NCI-H187 (cell line): ENCODE measurements at places on chromosomes 2 and 18.

DNA sequence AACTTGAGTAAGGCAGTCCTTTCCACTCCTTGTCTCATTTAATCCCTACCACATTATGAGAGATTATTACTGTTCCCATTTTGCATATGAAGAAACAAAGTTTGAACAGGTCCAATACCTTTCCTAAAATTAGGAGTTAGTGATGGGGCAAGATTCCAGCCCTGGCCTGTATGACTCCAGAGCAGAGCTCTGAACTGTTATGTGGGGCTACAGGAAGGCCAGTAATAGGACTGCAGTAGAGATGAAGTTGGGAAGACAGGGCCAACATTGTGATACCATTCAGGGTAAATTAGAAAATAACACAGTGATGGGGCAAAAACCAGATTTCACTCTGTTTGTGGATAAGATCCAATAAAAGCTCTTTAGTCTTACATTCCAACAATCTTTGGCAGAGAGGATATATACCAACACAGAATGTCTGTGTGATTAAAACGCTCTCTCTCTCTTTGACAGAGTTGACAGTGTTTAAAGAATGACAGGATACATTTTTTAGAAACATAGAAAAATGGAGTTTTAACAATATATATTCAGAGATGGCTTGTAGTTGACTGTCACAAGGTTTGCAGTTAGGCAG lies 22.7 kb downstream of the KATNAL2 start:
- no peak for DNase-seq

DNA sequence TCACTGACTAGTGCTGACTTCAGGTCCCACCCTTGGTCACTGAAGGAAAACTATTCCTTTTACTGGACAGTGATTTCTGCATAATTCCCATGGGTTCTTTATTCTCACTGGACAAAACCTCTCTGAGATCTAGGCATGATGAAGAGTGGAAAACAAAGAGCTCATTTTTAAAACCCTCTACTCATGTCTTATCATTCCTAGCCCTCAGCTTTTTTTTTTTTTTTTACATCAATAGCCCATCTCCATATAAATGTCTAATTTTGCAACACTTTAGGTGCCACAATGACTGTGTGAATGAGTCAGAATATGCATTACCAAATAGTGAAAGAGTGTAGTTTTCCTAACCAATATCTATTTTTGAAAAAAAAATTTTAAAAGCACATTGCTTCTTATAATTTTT lies 74.8 kb downstream of the TCF4 start:
- DNase-seq, result no peak

- no peak for DNase-seq
These were observed at the start of gene CCDC102B for GRCh38 chr18:68797871-68798270. CCDC102B (plus strand) TSS chr18:68798080; CDS start chr18:68836764, 38,684 bp downstream.

DNA sequence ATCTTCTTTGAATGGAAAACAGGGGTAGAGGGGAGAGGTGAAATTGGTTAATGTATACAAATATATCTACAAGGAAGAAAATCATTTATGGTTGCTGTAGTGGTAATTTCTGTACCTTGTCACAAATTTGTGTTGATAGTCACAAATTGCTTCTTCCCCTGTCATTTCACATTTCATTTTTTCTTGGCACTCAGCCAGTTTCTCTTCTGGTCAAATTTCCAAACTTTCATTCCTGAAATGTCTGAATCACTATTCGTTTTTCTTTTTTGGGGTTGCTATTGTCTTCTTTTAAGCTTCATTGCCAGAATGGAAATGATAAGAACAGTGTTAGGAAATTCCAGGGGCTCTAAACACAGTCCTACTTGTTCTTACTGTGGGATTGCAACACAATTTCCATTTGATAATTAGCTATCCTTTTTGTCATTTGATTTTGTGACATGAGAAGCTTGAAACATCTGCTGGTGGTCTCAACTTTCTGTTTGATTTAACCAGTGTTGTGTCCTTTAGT lies 136.0 kb upstream of the GCFC2 start:
- DNase-seq, result no peak

GRCh38 chr2:25566694-25567093 lies 106.7 kb downstream of the DTNB start:
- DNase-seq, result no peak

- DNase-seq, result no peak
These were observed 454.9 kb upstream of the CHAC2 start for GRCh38 chr2:53312721-53313120.

- DNase-seq, result no peak
These were observed 347.3 kb downstream of the CMPK2 start for GRCh38 chr2:6518361-6518760.

DNA sequence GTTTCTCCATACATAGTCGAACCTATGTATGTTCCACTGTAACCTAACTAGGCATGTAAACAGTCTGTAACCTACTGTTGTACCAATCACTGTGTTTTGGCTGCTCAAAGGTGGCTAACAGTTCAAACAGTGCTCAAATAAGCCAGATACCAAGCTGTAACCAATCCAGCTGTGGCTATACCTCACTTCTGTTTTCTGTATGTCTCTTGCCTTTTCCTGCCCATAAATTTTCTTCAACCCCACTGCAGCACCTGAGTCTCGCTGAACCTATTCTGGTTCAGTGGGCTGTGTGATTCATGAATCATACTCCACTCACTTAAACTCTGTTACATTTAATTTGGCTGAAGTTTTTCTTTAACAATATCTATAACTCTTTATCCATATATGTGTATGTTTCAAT lies 340.7 kb downstream of the LPIN1 start:
- no peak for DNase-seq

DNA sequence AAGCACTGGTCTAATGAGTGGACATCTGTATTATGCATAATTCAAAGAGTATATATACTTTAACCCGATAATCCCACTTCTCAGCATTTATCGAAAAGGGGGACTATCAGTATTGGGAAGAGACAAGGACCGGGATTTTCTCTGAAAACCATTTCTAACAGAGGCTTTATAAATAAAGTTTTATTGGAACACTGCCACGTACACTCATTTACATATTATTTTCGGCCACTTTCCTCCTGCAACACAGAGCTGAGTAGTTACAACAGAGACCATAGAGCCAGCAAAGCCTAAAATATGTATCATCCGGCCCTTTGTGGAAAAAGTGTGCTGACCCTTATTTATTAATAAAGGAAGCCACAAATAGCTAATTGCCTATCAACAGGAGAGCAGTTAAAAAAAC lies 3.2 kb downstream of the HJURP start:
- no peak for DNase-seq

GRCh38 chr2:235199128-235199527 lies 247.3 kb downstream of the SH3BP4 start:
- DNase-seq, result no peak

DNA sequence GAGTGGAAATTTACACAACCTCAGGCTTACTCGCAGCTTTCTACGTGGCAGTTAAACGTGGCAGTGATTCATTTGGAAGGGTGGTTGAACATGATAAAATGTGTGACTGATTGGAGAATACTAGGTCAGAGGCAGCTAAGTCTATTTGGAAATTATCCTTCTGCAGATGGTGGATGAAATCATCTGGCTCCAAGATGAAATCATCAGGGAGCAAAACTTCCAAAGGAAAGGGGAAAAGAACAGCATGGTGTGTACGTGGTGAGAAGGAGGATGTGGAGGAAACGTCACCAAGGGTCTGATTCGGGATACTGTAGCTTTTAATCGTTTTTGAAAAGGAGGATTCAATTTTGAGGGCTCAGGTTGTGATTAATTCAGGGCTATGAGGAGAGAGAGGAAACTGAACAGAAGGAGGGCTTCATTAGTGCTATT lies 47.9 kb downstream of the COL3A1 start:
- no peak for DNase-seq

- DNase-seq, result peak; percentile 36
These were observed 29.8 kb upstream of the TAF1B start for GRCh38 chr2:9813312-9814128.

GRCh38 chr2:187614756-187615155 lies 60.5 kb upstream of the TFPI start:
- no peak for DNase-seq

- DNase-seq, result no peak
These were observed 96.8 kb downstream of the FBXO15 start for GRCh38 chr18:74050807-74051206.

DNA sequence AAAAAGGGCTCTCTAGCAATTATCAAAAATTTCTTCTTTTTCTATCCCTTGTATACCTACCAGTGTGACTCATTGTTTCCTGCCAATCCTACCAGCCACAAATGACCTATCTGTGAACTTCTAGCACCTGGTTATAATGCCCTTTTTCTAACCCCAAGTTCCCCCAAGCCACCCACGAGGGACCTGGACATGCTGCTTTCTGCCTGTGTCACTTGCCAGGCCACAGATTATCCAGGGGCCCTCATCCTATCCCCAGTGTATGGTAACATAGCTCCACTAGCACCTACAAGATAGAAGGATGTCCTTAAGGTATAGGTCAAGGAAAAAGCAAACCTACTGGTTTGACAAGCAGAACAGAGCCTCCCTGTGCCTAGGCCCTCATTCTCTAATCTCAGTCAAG lies 26.8 kb downstream of the AAK1 start:
- DNase-seq, result no peak

DNA sequence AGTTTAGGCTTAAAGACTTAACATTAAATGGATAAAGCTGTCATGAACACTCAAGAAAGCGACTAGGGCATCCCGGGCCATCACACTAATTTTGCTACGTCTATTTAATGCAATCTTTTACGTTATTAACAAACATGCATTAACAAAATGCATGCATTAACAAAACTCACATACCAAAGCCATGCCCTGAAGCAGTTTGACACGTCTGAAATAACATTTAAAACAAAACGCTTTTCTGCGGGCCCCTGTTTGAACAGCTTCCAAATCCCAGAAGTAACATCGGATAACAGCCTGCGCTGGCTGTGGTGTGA lies 458 bp downstream of the B4GALT6 start:
- no peak for DNase-seq

DNA sequence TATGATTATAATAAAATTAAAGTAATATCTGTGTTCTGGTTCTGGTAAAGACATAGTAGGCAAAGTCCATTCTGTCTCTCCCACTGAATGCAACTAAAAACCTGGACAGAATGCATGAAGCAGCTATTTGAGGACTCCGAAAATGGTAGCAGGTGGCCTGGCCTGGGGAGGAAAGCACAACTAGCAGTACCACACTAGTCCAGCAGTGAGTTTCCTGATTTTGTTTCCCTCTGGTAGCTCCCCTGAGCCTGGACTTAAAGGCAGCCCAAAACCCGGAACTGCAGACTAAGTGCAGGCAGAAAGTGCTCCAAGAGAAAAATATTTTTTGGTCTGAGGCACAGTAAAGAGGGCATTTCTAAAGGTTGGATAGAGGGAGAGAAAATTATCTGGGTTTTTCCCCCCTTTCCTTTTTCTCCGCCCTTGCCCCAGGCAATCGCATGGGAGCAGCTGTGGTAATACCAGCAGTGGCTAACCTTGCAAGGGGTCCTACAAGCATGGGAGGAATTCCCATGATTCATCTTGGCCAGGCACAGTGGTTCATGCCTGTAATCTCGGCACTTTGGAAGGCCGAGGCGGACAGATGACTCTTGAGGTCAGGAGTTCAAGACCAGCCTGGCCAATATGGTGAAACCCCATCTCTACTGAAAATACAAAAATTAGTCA lies 32.3 kb downstream of the ASXL2 start:
- DNase-seq, result no peak

GRCh38 chr2:127664065-127664894 lies 11.1 kb downstream of the LIMS2 start:
- DNase-seq, result no peak

DNA sequence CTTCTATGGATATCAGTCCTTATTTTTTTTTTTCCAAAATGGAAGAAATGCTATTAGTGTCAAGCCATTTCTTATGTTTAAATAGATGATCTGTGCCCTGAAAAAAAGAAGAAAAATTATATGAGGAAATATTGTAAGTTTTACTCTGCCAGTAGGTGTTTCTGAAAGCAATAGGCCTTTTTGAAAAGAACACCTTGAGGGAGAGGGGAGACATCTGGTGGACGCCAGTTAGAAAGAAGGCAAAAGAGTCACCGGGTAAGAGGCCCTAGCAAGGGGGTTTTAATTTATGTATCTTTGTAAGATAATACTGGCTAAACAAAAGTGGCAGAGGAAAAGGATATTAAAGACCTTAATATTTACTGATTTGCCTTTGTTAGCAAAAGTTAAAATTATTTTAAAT lies 56.1 kb downstream of the DYNAP start:
- no peak for DNase-seq

DNA sequence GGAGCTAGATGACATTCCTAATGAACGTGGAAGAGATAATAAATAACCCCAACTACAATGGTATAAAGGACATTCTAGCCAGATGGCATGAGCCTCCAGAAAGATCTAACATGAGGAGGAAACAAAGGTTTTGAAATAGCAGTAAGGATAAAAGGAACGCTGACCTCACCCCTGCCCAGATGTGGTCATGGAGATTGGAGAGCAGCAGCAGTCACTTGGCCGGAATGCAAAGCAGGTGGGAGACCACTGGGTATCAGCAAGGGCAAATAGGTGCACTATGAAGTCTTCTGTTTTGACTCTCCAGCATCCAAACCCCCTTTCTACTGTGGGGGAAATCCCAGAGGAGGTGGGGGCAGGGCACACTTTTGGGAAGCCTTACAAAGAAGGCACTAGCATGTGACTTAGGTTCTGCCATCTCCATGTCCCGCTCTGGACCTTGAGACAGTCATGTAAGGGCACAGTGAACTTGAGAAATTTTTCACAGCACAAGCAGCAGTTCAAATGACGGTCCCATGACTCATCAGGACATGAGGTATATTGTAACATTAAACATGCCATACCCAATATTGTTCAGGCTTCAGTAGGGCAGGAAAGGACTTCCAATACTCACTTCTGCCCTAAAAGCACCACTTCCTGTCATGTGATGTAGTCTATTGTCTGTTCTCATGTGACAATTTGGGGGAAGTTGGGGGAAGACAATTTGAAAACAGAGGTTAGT lies 55.2 kb downstream of the METTL4 start:
- DNase-seq, result no peak

DNA sequence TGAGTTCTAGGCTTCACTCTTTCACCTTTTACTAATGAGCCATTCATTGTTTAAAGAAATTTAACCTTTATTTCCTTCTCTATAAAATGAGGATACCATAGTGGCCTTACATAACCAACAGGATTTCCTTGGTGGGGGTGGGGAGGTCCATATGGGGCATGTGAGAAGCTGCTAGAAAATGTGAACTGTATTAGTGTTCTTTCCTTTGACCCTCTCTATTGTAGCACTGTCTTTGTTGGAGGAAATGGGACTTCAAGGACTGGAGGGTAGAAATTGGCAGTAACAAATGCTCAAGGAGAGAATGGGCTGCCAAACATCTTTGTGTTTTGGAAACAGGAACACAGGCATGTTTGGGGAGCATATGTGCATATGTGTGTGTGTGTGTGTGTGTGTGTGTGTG lies 468.7 kb upstream of the ZEB2 start:
- no peak for DNase-seq
